A549 (cell line): ENCODE measurements at places on chromosomes 5 and 9. TPM values are rescaled to one million over a fixed set of nuclear protein-coding genes. Genes with fewer than 3 reads are reported as not detected.

Gene PAM
- 20.5 to 21.7 TPM (median 21.5 TPM) in 3 replicates for polyA plus RNA-seq

Gene CAMK4
- polyA plus RNA-seq: 0.18 TPM in 1 of 3 replicates, not detected in the others

Gene LTC4S
- polyA plus RNA-seq: 0.26 TPM in 1 of 3 replicates, not detected in the others

Gene SLC23A1
- polyA plus RNA-seq: 4.0 to 5.1 TPM (median 4.3 TPM) in 3 replicates

Gene PLPPR1
- polyA plus RNA-seq: 0.04 to 0.06 TPM in 2 of 3 replicates, not detected in the other

DNA sequence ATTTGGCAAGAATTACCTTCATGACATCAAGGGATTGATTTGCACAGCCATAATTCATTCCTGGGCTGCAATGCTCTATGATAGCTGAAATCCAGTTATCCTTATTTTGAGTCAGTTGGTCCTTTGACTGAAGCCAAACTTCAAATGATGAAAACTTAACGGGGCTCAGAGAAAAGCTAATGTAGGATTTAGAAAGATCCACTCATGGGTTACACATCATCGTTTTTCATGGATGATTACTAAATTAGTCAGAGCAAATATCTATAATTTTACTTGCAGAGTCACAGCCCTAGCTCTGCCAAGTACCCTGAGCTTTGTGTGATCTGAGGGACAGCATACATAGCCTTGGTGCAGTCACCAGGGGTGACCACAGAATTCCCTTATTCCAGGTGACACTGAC lies 27.3 kb upstream of the MUSK start:
- no peak for DNase-seq

DNA sequence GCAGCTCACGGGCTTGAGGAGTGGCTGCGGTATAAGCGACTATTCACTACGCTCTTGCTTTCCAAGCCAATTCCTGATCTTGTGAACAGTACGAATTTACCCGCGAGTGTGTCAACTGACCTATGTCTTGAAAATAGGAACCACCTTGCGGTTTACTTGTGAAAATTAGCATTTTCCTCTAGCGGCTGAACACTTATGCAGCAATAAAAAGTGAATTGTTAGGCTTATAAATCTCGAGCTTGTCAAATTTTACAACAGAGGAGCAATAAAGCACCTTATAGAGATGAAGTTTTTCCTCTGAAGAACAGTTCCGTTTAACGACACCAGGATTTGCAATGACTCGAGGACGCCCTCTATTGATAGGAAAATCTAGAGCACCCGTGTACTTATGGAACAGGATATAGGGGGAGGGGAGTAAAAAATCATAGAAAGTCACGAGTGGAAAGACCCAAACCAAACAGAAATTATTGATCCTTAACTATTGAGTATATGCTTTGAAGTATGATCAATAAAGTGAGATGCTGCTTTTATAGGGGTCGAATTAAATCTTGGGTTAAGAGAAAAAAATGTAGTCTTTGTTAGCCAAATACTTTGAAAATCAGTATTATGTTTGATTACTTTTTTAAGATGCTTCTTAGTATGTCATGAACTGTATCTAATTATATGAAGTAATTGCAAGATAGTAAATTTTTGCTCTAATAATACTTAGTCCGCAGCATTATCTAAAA lies 1.9 kb upstream of the RGMB start:
- DNase-seq: peak; percentile 87

DNA sequence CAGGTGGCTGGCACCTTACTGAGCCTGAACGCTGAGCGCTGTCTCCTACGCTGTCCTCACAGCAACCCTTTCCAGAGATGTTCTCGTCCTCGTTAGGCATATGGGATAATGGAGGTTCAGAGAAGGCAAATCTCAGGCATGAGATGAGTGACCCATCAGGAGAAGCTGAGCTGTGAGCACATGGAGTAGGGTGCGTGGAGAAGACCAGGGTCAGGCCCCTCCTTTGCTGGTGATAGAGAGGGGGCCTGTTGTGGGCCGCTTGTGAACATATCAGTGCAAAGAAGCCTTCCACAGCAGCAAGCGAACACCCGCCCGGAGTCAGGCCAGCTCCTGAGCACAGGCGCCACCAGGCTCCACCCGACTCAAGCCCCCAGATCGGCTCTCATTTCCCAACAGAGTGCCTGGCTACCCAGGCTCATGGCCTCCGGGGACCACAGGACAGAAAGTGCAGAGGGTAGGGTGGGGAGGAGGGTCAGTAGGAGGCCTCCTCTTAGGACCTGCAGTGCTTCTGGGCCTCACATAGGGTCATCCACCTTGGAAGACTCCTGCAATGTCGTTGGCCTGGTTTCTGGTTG lies 15.0 kb upstream of the TIFAB start:
- DNase-seq: no peak

DNA sequence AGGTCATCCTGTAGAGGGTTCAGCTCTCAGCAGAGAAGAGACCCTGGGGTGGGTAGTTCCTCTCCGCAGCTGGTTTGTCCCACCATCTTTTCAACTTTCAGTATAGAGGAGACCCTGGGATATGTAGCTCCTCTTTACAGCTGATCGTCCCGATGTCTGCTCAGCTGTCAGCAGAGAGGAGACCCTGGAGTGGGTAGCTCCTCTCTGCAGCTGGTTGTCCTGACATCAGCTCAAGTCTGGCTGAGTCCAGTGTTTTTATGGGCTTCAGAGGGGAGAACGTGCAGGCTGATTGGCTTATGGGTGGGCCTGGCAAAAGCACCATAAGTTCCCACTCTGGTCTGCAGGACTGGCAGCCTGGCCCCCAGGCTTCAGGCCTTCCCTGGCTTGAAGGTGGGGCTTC lies 80.8 kb downstream of the NLN start:
- DNase-seq: no peak

DNA sequence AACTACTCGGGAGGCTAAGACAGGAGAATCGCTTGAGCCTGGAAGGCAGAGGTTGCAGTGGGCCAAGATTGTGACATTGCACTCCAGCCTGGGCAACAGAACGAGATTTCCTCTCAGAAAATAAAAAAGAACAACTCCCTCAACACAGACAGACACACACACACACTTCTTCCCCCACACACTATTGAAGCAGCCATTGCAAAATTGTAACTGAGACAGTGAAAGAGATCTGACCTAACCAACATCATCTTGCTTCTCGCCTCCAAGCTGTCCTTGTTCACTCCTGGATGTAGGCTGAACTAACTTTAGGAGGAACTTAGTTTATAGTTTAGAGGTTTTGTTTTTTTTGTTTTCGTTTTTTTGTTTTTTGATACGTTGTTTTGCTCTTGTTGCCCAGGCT lies 13.0 kb upstream of the PLIN2 start:
- no peak for DNase-seq

- no peak for DNase-seq
Observed at GRCh38 chr5:137201876-137202275, 297.2 kb downstream of the SPOCK1 start.

- no peak for DNase-seq
Observed at GRCh38 chr5:149110406-149110805, 30.9 kb upstream of the ABLIM3 start.
